ENCODE measurements at places on chromosomes 2 and 18.

- DNase-seq, result no peak
Measured at GRCh38 chr2:78682781-78683180, 342.7 kb upstream of the REG3G start.

DNA sequence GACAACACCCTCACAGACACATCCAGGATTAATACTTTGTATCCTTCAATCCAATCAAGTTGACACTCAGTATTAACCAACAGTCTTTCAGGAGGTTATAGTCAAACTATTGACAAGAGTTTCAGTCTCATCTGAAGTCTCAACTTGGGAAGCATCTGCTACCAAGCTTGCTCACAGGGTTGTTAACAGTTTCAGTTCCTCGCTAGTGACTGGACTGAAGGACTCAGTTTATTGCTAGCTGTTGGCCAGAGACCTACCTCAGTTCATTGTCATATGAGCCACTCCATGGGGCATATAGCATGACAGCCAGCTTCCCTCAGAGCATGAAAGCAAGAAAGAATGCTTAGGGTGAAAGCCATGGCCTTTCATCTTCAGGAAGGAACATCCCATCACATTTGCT, 228.6 kb downstream of the EPHA4 start:
- no peak for DNase-seq

GRCh38 chr18:45245091-45245511, 370.2 kb upstream of the SLC14A2 start:
- DNase-seq, result no peak

DNA sequence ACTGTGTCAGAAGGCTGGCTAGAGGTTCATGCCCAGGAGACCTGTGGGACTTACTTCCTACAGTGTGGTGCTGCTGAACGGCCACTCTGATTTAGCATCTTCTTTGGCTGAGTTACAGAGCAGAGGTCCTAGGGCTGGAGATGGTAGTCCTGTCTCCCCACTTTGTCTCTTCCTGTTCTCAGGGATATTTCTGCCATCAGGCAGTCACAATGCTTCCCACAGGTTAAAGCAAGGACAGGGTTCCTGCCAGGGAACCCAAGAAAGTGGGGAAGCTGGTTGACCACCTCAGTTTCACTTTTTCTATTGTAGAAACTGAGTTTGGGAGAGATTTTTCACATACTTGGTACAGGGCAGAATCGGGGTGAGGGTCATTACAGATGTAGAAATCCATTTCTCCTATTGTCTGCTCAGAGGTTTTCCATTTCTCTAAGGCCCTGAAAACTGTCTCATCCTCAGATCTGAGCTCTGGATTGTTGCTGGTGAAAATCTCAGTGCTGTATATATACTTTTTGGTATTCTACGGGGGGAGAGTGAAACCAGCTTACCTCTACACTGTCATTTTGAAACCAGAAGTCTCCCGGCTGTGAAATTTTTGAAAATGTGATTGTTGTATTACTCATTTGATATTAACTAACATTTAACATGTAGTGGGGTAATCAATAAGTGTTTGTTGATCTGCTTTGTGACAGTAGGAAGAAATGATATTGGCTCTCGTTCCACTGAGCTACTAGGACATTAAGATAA, 37.0 kb upstream of the MEP1B start:
- no peak for DNase-seq

DNA sequence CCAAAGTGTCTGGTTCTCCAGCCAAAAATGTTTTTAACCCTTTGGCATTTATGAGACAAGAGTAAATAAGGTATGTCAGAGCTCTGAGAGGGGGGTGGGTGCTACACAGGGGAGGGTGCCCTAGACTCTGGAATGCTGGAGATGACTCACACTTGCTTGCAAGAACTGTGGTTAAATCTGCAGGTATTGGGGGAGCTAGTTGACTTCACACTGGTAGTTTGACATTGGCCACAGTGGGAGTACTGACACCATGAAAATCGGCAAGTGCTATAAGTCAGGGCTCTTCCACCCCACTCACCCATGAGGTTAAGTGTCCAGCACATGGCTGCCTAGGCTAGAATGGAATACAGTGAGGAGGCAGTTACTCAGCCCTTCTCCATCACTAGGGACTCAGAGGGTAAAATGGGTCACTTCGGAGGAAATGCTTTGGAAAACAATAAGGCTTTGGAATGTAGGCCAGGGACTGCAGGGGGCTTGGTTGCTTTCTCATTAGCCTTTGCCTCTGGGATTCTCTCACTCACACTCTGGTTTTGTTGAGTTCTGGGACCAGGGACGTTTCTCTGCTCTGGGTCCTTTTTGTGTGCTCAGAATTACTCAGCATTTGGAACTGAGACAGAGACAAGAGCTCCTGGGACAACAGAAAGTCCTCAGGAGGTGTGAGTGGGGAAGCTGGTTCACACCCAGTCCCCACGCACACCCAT, 91.6 kb downstream of the ACKR3 start:
- no peak for DNase-seq

DNA sequence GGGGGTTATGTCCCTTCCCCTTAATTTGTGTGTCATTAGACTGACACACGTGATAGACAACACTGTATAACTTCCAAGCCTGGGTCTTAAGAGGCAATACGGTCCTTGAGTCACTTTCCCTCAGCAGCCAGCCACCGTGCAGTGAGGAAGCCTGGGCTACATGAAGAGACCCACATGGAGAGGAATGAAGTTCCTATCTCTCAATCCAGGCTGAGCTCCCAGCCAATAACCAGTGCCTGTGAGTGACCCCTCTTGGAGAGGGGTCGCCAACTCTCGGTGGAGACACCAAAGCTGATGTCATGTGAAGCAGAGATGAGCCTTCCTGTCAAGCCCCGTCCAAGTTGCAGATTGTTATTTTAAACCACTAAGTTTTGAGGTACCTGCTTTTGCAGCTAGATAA, 5.7 kb upstream of the WDSUB1 start:
- no peak for DNase-seq
